ENCODE measurements at places on chromosomes 6 and 20.

DNA sequence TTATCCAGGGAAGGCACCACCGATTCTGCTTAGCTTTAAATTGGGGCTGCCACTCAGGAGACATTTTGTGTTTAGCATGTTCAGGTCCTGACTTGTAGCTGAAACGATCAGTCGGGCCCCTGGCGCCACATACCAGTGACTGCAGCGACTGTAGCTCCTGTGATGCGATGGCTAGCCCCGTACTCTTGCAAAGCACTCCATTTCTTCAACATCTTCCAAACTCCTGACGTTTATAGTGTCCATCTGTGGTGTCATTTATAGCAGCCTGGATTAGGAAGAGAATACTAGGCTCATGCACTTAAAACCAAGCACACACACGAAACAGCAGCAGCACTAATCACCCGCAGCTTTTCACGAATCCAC is 13.0 kb downstream of the POU3F2 start:
- no peak for DNase-seq

DNA sequence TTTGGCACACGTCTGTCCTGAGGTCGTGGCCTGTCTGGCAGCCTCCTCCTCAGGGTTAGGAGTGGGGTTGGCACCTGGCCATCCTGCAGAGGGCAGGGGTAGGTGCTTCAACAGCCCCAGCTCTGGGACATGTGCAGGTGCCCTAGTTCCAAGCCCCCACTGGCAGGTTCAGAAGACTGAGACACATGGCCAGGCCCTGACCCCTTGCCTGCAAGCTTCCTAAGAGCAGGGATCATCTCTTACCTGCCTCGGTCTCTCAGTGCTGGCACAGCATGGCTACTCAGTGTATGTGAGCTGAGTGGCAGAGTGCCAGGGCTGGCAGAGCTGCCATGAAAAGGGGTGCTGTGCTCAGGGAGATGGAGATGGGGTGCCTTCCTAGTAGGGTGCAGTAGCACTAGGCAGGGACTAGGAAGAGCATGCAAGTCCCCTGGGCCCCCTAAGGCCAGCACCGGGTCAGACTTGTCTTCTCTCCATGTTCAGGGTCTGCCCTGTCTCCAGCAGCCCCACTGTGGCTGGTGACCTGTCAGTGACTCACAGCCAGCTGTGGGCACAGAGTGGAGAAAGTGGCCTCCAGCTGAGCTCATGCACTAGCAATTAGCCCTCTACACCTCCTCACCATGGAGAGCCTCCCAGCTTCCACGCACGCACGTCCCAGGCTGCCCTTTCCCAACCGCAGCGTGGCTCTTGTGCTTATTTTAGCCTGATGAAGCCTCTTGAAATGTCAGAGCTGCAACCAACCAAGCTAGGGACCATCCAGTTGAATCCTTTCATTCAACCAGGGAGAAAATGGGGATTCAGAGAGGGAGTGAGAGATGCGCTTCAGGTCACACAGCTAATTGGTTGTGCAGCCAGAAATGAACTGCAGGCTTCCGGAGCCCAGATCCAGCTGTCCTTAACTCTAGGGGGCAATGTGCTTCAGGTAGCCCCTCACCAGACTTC is 116.6 kb downstream of the MRPL14 start:
- no peak for DNase-seq

DNA sequence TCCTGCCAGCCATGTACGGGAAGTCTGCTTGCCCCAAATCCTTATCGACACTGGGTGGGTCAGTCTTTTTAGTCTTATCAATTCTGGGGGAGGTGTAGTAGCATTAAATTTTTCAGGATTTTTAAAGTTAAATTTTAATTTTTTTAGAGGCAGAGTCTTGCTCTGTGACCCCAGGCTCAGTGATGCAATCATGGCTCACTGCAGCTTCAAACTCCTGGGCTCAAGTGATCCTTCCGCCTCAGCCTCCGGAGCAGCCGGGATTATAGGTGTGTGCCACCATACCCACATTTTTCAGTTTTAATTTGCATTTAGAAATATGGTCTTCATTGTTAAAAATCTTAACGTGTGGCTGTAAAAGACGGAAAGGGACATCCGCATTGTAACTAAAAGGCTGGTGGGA is 51.9 kb downstream of the BANF2 start:
- DNase-seq: no peak

- no peak for DNase-seq
Observed at GRCh38 chr6:160132297-160132637, 10.7 kb downstream of the SLC22A1 start.

DNA sequence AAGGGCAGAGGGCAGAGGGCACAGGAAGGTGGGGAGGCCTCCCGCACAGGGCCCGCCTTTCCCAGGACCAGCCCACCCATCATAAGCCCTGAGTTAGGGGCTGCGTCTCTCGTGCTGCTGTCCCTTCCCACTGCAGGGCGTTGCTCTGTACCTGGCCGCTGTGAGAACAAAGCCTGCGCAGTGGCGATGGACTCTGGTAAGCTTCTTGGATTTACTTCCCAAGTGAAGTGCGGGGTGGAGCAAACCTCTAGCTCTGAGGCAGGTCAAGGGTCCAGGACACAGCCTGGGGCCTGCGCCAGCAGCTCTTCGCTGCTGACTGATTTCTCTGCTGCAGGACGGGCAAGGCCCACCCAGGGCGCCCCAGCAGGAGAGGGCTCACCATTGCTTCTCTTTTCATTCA is 23.9 kb downstream of the INSM1 start:
- DNase-seq: no peak

GRCh38 chr6:131645846-131646245 is 8.7 kb downstream of the ENPP3 start:
- no peak for DNase-seq

- no peak for DNase-seq
Observed at GRCh38 chr6:28633445-28634215, 107.9 kb downstream of the GPX5 start.

DNA sequence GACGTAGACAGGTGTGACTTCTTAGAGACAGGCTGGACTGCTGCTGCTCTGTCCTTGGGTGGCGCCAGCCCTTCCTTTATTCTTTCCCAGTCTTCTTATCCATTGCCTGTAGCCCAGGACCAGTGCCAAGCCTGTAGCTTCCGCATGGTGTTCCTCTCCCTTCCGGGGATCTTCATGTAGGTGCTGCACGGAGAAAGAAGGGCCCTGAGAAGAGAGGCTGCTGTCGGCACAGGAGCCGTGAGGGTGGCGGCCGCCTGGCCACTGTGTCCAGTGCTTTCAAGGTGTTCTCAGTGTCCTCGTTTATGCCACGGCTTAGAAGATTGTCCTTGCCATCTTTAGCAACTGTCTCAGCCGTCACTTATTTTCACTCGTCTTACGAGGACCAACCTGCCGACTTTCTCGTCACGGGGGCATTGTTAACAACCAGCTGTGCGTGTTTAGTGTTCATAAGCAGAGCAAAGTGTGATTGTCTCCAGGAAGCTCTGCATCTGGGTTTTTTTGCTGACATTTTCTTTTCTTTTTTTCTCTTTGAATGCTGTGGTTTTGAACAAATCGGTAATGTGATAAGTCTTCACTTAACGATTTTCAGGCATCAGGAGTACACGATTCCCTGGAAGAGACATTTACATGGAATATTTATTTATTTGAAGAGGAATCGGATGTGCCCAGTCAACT is 61.2 kb downstream of the PPP1R14C start:
- no peak for DNase-seq

- DNase-seq: no peak
Observed at GRCh38 chr20:50762045-50762422, 30.7 kb downstream of the PARD6B start.

DNA sequence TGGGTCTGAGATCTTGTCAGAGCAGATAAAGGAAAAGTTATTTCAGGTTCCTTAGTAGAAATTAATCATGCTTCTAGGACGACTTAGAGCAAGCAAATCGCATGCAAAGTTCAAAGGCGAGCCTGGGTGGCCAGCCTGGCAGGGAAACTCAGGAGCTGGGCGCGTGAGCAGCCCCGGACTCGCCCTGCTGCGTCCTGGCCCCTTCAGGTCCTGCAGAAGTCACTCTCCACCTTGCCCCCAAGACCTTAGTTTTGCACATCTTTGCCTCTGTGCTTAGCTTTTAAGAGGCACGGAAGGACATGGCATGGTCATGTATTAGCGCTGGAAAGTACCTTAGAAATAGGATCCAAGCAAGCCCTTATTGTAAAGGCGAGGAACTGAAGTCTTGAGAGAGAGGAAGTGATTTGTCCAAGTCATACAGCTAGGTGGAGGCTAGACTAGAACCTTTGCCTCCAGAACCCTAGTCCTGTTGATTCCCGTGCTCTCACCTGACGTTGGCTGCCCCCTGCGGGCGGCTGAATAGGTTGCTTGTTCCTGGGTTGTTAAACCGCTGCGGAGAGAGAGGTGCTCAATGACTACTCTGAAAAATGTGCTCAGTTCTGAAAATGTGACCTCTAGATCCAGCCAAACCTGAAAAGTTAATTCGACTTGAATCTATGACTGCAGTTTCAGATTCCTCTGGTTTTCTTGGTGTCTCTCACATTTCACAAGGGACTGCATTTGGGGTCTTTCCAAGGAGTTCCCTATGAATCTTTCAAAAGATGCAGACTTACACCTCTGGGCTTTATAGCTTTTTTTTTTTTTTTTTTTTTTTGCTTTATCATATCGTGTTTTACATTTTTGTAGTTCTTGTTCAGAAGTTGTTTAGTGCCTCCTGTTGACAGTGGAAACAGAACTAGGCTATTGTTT is 2.7 kb downstream of the MYB start:
- DNase-seq: peak; percentile 50

- peak; percentile 56 for DNase-seq
Observed at GRCh38 chr20:46307139-46307998, 929 bp downstream of the CDH22 start.

GRCh38 chr6:151681433-151682059 is 125.9 kb upstream of the ESR1 start:
- no peak for DNase-seq

GRCh38 chr20:43191946-43192863 is 2.5 kb upstream of the PTPRT start:
- DNase-seq: no peak

DNA sequence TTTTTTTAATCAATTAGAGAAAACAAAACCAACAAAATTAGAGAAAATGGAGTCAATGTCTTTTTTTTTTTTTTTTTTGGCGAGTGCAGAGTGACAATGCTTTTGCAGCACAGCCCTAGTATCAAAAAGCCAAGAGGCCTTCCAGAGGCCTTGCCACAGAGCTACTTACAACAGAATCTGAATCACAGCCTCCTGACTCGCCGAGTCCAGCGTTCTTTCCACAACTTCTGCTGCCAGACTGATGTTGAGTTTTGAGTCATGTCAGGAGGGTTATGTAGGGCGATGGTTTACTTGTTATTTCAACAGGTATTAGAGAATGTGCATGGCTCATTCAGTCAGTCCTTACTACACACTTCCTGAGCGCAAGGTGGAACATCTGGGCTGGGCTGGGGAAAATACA is 88.6 kb downstream of the FNDC1 start:
- DNase-seq: no peak

- no peak for DNase-seq
Observed at GRCh38 chr6:166394036-166394892, 11.5 kb upstream of the MPC1 start.

- DNase-seq: no peak
Observed at GRCh38 chr6:104421650-104422049, 438.1 kb downstream of the HACE1 start.

GRCh38 chr20:31822421-31823330 is 3.5 kb downstream of the MYLK2 start:
- peak; percentile 38 for DNase-seq

All from stimulated activated CD4-positive, alpha-beta T cell treated with anti-CD3 and anti-CD28 coated beads, Interleukin-1b, Interleukin-23, amount 100 ng/mL, for 1 hour (primary cell).